ENCODE measurements at places on chromosomes 3 and 15.

DNA sequence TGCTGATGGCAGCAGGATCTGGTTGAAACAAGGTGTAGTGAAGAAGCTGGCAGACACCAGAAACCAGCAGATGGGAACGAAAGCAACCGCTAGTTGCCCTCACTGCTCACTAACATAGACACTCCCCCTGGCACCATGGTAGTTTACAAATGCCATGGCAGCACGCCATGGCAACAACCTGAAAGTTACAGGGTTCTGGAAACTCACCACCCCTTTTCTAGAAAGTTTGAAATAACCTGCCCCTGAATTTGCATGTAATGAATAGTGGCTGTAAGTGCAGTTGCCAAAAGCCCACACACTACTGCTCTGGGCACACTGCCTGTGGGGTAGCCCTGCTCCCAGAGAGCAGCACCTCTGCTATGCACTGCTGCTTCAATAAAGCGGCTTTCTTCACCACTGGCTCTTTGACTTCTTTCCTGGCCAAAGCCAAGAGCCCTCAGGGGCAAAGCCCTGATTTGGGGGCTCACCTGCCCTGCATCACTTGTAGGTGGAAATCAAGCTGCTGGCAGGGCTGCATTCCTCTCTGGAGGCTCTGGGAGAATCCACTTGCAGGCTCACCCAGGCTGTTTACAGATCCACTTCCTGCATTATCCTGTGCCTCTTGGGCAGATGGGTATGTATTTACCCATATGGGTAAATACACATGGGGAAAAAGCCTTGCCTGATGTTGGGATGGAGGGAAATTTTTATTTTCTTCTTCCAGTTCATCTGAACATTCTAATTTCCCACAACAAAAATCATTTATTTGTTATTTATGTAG is 2.0 kb upstream of the GP9 start:
- no peak for DNase-seq

GRCh38 chr3:127940116-127940515 is 25.1 kb downstream of the KBTBD12 start:
- no peak for DNase-seq

GRCh38 chr15:52217186-52217585 is 26.0 kb upstream of the GNB5 start:
- peak; percentile 40 for DNase-seq

DNA sequence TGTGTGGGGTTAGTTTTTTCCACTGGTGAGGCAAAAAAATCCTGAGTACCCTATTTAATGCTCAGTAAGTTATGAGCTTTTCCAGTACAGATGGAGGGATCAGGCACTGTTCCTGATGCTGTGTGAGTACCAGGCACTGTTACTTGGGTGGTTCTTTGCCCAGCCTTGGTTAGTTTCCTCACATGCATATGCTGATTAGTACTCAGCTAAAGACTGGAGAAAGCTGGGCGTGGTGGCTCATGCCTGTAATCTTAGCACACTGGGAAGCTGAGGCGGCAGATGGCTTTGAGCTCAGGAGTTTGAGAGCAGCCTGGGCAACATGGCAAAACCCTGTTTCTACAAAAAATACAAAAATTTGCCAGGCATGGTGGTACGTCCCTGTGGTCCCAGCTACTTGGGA is 210.3 kb upstream of the SGO1 start:
- no peak for DNase-seq

DNA sequence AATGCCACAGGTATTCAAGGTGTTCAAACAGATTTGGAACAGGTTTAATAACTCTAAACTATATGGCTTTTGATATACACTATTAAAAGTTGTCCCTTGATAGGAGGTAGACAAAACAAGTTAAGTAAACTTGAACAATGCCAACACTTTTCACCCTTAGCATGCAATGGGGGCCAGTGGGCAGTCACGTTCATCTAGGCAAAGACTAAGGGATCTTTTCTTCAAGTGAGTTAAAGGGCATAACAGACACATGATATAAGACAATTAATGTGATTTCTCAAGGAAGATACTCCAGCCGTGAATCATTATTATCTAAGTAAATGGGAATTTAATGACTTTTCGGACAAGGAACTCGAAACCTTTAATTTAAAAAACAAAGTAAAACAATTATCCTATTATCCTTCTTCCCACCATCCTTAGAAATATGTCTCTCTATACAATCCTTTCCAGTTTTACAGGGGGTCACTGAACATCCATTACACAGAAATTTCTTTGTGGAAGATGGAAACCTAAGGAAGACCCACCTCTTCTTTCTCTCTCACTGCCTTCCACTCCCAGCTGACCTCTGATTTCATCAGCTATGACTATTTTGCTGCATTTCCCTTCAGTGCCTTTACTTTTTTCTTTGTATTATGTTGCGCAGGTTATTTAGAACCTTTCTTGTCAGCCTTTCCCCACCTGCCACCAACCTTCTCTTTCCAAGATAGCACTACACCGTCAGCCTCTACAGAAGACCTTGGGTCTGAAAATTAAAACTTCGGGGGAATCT is 1.5 kb downstream of the CLDN1 start:
- DNase-seq = no peak

DNA sequence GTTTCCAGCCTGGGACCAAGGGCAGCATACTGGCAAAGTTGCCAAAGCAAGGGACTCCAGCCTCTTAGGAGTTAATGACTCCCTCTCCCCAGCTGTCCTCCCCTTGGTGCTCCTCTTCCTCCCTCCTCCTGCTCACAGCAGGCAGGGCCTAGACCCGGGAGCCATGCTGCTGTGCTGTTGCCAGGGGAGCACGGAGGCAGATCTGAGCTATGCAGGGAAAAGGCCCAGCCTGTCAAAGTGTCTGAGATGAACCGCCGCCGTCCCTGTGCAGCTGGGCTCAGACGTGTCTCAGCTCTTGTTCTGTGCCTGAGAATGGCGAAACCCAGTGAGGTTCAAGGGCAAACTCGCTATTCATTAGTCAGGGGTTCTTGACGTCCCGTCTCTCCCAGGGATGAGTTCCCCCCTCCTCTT is 60.8 kb upstream of the POLG start:
- no peak for DNase-seq

- DNase-seq = no peak
Observed at GRCh38 chr3:150308037-150308319, 100.1 kb upstream of the TSC22D2 start.

DNA sequence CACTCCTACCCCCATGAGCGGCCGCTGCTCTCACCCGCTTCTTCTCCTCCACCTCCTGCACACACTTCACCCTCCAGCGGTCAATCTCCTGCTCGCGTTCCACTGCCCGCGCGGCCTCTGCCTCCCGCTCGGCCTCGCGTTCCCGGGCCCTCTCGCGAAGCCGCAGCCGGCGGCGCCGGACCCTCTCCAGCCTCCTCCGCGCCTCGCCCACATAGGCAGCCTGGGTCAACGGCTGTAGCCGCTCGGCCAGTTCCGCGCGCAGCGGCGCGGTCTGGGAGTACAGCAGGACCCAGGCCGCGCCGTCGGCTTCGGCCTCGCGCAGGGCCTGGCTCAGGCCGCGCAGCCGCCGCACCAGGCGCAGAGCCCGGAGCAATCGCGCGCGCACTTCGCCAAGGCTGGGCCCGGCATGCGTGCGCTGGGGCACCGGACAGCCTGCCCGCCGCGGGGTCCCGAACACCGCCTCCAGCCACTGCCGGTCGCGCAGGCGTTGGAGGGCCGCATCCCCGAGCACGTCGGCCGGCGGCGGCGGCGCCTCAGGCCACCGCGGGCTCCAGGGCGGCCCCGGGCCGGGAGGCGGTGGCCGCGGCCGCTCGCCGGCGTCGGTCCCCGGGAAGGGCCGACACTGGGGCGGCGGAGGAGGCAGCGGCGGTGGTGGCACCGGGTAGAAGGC is 595 bp downstream of the PDCD7 start:
- DNase-seq = peak; percentile 20

DNA sequence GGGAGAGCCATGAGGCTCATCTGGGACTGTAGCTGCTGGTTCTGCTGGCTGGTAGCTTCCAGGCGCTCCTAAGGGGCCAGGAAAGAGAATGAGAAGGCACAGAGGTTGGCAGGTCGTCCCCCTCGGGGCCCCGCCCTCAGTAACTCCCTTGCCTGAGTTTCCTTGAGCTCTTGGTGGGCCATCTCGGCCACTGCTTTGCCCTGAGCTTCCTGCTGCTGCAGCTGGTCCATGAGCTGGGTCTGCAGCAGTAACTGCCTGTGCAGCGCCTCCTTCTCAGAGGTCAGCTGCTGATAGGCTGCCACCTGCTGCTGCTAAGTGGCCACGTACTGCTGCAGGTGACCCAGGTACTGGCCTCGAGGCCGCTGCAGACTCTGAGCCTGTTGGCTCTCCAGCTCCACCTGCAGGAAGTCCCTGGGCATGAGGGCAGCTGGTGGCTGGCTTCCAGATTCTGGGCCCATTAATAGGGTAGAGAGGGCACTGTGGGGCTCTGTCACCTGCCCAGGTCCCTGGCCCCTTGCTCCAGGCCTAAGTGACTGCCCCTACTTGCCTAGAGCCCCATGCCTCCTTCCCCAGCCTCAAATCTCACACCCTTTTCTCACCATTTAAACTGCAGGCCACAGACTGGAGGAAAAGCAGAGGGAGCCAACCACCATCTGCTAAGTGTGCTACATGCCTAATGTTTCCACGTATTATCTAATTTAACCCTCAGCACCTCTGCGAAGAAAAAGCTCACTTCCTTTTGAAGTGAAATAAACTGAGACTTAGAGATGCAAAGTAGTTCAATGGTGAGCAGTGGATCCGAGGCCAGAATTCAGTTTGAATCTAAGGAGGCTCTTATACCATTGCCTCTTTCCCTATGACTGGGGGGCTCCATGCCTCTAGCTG is 10.8 kb upstream of the VPS33B start:
- peak; percentile 70 for DNase-seq

DNA sequence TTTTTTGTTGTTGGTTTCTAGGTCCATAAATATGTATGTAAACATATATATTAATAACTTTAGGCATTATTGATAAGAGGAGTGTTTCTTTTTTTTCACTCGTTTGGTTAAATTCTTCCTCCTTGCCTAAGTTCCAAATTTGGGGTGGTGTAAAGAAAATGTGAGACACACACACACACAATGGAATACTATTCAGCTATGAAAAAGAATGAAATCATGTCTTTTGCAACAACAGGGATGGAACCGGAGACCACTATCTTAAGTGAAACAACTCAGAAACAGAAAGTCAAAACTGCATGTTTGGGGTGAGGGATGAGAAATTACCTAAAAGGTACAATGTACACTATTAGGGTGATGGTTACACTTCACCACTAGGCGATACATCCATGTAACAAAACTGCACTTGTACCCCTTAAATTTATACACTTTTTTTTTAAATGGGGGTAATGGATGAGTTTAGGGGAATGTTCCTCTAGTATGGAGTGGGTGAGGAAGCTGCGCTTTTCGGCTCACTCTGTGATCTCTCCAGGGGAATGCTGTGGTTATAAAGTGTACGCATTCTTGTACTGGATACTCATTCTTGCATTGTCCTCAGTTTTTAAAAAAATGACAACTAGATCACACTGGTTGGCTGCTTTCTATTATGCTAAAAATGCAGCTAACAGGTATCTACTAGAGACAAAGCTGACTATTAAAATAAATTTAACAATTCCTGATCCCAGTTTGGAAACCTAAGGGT is 50.8 kb upstream of the PPARG start:
- DNase-seq = no peak

DNA sequence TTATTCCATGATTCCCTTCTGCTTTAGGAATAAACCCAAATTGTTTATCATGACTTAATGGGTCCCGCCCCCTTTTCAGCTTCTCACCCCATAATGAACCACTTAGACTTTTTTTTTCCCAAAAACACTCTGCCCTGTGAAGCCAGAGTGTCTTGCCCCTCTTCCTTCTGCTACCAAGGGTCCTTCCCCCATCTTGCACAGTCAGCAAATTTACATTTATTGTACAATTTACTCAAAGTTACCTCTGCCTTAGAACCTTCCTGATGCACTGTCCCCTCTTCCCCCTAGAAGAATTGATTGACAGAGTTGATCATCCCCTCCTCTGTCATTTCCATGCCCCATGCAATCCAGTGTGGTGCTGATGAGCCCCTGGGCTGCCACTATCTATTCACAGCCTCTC is 101.5 kb upstream of the PPP2R3A start:
- DNase-seq = no peak

DNA sequence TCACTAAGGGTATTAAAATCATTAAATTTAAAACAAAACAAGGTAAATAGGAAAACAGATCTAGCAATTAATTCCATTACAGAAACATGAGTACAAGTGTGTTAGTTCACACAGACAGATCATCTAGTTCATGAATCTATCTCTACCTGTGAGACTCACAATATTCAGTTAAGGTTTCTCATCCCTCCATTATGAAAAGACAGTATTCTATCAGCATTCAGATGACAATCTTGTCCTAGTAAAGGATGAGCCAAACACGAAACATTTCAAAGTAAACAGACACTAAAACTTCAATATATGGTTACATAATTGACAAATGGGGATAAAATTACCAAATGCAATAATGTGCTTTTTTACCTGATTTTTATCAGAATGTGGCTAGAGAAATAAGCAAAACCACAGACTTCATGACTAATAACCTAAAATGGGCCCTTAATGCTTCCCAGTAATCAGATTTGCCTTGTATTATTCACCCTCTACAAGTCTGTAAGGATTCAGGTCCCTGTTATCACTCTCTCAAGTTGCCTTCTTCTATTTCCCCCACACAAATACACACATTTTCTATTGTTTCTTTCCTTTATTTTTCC is 126.8 kb downstream of the DLG1 start:
- DNase-seq = no peak

GRCh38 chr15:74374648-74375302 is 7.3 kb upstream of the CYP11A1 start:
- no peak for DNase-seq

DNA sequence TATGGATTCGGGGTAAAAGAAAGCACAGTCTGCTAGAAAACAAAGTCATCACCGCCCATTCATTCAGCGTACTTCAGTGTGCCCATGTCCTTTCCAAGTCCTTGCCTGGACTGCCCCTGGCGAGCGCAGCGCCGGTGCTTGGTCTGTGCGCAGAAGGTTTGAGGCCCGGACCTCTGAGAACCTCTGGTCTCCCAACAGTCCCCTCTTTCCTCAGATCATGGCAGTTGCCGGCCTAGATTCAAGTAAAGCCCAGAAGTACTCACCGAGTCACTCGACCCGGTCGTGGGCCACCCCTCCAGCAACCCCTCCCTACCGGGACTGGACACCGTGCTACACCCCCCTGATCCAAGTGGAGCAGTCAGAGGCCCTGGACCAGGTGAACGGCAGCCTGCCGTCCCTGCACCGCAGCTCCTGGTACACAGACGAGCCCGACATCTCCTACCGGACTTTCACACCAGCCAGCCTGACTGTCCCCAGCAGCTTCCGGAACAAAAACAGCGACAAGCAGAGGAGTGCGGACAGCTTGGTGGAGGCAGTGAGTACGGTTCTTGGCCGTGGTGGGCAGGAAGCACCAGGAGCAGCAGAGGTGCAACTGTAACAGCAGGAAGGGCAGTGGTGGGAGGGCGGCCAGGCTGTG is 36.3 kb downstream of the CHDH start:
- DNase-seq = no peak

DNA sequence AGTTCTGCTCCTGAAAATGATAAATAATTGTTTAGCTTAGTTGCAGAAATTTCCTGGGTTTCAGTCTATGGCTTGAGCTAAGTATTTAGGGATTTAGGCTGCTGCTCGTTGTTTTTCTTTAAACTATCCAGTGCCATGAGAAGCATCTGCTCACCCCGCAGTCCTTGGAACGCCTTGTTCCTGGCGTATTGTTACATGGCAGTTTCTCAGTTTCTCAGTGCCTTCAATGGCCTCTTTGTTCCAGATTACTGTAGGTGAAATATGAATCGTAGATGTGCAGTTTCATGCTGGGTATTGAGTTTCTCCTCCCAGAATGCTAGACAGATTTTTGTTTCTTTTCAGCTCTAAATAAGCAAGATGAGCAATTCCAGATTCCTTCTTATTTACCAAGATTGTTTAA is 269.5 kb upstream of the GBE1 start:
- no peak for DNase-seq

GRCh38 chr15:92751528-92751927 is 96.0 kb upstream of the FAM174B start:
- DNase-seq = no peak

All from activated CD4-positive, alpha-beta T cell treated with anti-CD3 and anti-CD28 coated beads, Interleukin-2, amount 50 U/mL, for 48 hours (primary cell).